Kidney epithelial cell (primary cell): ENCODE measurements at places on chromosomes 12 and 14.
A peak's percentile ranks its signal among the peaks of the same experiment; 100 is the strongest.

DNA sequence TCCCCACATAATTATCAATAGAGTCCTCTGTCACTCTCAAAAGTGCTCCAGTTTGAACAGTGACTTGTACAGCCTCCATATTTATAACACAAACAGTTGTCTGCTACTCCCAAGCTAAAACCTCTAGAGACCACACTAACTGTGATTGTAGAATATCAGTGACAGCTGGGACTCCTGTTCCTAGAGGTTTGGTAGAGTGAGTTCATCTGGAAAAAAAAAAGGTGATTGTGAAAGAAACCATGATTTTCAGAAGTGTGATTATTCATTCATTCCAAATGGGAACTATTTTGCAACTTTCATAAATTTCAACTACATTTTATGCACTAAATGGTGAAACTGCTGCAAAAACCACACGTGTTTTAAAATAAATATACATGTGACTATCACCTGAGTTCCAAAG, 128.0 kb upstream of the PLXNC1 start:
- DNase-seq: no peak

GRCh38 chr12:11927286-11927935, 143.3 kb upstream of the BCL2L14 start:
- DNase-seq: no peak

DNA sequence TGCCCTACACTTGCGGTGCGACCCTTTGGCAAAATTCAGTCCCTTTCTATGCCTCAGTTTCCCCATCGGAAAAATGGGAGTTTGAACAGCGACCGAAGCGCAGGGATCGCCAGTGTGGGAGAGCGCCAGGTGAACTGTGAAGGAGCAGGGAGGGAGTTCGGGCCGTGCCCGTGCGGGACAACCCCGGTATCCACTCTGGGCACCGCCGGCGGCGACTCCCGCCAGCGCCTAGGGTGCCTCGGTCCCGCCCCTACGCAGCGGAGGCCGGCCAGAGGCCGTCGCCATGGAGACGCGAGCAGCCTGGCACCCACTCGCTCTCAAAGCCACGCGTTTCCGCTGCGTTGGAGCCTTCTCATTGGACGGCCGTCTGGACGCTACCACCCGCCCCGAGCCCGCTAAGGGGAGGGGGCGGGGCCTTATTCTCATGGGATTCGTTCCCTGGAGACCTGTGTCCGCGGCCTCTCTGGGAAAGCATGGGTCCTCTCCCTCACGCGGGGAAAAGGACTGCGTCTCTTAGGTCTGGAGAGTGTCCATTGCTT, 729 bp upstream of the MLEC start:
- peak; percentile 91 for DNase-seq

DNA sequence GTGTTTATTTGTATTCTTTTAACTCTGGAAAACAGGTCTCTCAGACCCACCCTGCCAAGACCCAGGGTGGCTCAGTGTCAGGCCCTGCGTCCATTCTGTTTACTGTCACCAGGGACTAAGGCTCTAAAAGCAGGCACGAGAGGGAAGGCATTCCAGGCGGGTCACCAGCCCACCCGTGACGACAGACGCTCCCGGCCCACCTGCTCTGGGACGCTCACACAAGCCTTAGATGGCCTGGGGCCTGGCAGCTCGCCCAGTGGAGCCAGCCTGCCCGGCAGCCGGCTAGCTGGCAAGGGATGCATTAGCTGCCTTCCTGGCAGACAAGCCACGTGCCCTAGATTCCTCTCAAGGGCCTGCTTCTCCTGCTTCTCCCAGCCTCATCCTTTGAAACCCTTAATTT, 9.2 kb upstream of the NUAK1 start:
- DNase-seq: no peak

DNA sequence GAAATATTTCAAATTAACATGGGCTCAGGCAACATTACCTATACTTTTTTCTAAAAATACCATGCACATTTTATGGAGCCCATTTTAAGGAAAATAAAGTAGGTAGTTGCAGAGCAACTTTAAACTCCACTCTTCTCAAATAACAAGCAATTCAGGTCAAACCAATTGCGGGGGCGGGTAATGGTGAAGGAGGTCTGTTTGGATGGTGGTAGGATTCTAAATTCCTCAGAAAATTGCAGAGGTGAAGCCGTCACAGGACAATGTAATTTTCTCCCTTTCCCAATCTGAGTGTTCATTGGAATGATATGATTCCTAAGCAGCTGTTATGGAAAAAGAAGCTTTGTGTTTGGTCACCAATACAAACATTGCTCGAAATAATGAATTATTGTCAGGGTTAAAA, 11.6 kb downstream of the PKP2 start:
- no peak for DNase-seq

DNA sequence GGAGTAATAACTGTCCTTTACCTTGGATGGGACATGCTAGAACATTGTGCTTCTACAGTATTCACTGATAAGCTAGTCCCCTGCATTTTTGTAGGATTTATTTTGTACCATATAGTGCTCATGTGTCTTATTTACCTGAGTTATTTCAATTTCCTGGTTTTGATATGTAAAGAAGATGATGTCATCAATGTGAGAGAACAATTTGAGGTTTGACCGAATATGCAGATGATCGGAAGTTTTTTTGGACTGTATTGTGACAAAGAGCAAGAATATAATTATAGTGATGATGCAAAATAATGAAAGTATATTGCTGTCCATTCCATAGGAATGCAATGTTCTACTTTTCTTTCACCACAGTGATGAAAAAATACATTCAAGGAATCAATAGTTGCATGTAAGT, 114.8 kb downstream of the RERGL start:
- no peak for DNase-seq

- DNase-seq: peak; percentile 99
Observed at GRCh38 chr14:61537563-61538463, 157.5 kb upstream of the HIF1A start.

GRCh38 chr12:4031703-4032291, 158.6 kb upstream of the PARP11 start:
- DNase-seq: no peak

DNA sequence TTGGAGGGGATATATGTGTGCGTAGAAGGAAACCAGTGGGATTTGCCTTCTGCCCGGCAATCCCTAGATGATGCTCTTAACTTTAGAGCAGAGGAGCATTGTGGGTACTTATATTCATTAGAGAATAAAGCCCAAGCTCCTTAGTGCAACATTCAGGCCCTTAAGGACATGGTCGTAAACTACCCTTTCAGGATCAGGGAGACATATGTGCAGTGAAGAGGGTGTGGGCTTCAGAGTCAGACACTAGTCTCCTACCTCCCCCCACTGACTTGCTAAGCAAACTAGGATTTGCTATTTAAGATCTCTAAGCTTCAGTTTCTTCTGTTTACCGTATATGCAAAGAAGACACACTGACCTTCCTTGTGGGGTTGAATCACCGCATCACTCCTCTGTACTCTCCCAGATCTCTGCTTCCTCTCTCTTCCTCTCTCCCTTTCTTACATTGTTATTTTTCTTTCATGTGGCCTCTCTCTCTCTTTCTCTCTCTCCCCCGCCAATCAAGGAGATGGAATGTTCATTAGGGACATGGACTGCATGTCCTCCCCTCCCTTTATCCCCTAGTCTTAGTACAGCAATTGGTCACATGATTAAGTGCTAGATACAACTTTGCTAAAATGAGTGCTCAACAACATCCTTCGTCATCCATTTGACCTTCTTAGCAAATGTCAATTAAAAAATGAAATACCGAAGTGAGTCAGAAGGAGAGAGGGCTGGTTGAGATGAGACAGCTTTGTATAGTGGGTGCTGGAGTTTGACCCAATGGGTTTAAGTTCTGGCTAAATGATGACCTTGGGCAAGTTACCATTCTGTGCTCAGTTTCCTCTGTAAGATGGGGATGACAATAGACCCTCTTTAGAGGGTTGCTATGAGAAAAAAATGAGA, 91.7 kb downstream of the TMX1 start:
- DNase-seq: no peak

GRCh38 chr14:81401420-81402122, 1.4 kb upstream of the STON2 start:
- peak; percentile 91 for DNase-seq

- peak; percentile 37 for DNase-seq
Observed at GRCh38 chr12:105084251-105085250, at the start of gene ALDH1L2. Gene ALDH1L2, minus strand, starts transcription at chr12:105084458. Its CDS starts 22 bp downstream, at chr12:105084436.

DNA sequence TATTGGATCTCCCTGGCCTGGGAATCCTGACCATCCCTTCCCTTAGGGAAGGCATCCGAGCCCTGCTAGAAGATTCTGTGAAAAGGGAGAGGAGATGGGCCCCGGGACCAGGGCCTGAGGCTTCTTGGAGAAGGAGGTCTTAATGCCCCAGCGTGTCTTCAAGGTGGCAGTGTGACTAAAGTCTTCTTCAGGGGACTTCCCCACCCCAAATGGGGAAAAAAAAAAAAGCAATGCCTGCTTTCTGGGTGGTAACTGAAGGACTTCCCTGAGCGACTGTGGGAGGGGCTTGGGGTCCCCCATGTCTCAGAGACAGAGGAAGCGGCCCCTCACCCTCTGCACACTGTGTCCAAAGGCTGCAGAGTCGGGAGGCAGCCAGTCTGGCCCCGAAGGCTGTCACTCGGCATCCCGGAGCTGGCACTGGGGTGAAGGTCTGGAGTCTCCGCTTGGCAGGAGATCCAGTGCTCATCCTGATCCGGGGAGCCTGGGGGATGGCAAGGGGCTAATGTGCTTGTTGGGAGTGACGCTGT, 7.8 kb upstream of the PGF start:
- no peak for DNase-seq
